Activated T-helper 1 cell treated with anti-CD3 and anti-CD28 coated beads, Interleukin-2, amount 50 U/mL, for 16 hours (primary cell): ENCODE measurements at places on chromosomes 12 and 14.
A peak's percentile ranks its signal among the peaks of the same experiment; 100 is the strongest.

GRCh38 chr12:9797722-9798619 lies 29.3 kb upstream of the KLRF1 start:
- DNase-seq: peak; percentile 39

GRCh38 chr12:127063339-127064072 lies 1203.5 kb upstream of the TMEM132C start:
- DNase-seq: no peak

- no peak for DNase-seq
These were observed 22.9 kb downstream of the SYNE3 start for GRCh38 chr14:95493503-95493902.

DNA sequence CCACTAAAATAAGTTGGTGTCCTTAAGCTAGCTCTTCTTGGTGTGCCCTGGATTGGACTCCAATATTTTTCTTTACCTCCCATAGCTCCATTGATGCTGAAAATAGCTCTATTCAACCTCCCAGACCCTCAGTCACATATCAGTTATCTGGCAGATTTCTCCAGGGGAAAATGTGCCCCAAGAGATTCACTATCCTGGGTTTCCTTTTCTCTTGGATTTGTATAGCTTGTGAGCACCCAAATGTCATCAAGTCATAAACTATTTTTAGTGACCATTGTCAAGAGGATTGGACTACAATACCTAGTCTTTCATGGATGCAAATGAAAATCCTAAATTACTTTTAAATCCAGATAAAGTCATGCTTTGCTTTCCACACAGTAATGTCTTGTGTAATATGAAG lies 339.6 kb upstream of the FOXG1 start:
- DNase-seq: no peak

- DNase-seq: no peak
These were observed 305.8 kb downstream of the RGS6 start for GRCh38 chr14:72237722-72238666.

GRCh38 chr12:131005161-131006035 lies 51.7 kb downstream of the ADGRD1 start:
- DNase-seq: no peak

- DNase-seq: no peak
These were observed 26.8 kb upstream of the BDKRB2 start for GRCh38 chr14:96177766-96178375.

DNA sequence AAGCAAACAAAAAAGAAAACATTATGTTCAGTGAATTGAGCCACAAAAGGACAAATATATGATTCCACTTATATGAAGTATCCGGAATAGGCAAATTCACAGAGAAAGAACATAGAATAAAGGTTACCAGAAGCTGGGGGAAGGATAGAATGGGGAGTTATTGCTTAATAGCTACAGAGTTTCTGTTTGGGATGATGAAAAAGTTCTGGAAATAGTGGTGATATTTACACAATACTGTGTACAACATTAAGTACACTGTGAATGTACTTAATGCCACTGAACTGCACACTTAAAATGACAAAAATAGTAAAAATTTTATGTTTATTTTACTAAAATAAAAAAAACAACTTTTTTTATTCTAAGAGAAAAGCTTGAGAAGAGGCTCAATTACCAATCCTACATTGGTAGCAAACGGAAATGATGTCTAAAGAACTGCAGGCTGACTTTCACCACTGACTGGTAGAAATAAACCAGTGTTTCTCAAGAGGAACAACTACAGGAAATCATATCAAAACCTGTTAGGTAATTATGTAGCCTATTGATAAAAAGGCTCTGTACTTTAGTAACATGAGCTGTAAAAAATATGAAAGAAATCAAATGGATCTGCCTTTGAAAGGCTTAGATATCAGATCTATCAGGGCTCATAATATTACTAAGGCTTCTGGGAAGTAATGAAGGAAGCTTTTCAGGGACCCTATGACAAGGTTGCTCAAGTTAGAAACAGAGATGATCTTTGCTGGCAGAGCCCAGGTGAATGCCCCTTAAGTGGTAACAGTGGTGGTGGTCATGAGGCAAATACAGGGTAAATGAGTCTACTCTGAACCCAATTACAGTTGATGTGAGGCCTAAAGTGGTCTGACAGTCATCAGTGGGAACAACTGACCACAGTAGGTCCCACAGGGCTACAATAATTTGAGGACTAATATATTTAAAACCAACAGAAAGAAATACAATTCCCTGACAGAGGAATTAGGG lies 41.3 kb downstream of the BAZ1A start:
- DNase-seq: no peak

DNA sequence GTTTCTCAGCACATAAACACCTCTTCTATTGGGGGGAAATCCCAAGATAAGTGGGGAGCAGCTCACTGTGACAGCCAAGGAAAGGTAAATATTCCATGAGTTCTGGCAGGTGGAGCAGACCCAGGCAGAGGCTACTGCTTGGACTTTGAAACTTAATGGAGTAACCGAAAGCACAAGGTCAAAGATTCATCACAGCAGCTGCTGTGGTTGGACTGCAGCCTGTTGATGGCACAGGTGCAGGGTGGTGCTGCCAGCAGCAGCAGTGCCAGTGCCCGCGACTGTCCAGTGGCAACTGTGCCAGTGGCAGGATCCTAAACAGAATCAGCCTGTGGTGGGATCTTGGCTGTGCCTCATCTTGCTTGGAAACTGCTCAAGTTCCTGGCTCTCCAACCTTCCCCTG lies 81.4 kb upstream of the ARID2 start:
- DNase-seq: no peak

GRCh38 chr12:39873065-39873464 lies 232.8 kb downstream of the SLC2A13 start:
- DNase-seq: no peak

GRCh38 chr12:105574056-105574715 lies 243.7 kb downstream of the C12orf75 start:
- DNase-seq: no peak

- DNase-seq: no peak
These were observed 2.0 kb downstream of the SIX1 start for GRCh38 chr14:60647081-60647836.

- no peak for DNase-seq
These were observed at the start of gene OR6C3 for GRCh38 chr12:55330446-55330845. OR6C3 (plus strand) TSS chr12:55330746; CDS start chr12:55331701, 955 bp downstream.

- DNase-seq: no peak
These were observed 179.2 kb upstream of the RTL1 start for GRCh38 chr14:101082436-101083384.

DNA sequence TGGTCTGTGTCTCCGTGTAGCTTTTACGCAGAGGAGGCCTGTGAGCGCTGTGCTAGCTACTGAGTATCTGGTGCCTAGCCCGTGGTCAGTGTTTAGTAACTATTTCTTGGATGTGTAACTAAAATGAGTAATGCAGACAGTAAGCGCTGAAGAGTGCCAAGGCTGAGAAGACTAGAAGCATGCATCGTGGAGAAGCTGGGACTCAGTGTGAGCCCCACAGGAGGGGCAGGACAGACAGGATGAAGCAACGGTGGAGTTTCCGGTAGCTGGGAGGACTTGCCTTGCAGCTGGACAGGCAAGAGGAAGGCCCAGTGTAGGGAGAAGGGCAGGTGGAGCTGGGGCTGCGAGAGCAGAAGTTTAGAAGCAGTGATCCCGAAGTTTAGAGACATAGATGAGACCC lies 233.4 kb upstream of the FKBP4 start:
- DNase-seq: no peak

GRCh38 chr14:68848253-68848652 lies 55.4 kb upstream of the ZFP36L1 start:
- no peak for DNase-seq

- no peak for DNase-seq
These were observed 319.7 kb downstream of the MED13L start for GRCh38 chr12:115957686-115958290.

DNA sequence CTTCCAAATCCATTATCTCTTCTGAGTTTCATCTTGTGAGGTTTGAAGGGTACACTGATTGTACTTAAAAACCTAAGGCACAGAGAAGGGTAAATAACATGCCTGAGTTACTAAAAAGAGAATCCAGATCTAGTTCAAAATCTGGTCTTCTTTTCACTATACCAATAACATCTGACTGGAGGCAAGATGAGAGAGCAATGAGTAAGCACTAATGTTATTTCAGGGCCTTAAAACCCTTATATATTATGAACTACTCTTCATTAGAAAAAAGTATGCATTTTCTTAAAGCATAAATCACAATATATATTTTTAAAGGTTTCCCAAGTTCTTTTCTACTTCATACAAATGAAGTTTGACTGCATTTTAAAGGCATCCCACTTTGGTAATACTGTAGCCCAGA lies 60.2 kb downstream of the GXYLT1 start:
- no peak for DNase-seq

DNA sequence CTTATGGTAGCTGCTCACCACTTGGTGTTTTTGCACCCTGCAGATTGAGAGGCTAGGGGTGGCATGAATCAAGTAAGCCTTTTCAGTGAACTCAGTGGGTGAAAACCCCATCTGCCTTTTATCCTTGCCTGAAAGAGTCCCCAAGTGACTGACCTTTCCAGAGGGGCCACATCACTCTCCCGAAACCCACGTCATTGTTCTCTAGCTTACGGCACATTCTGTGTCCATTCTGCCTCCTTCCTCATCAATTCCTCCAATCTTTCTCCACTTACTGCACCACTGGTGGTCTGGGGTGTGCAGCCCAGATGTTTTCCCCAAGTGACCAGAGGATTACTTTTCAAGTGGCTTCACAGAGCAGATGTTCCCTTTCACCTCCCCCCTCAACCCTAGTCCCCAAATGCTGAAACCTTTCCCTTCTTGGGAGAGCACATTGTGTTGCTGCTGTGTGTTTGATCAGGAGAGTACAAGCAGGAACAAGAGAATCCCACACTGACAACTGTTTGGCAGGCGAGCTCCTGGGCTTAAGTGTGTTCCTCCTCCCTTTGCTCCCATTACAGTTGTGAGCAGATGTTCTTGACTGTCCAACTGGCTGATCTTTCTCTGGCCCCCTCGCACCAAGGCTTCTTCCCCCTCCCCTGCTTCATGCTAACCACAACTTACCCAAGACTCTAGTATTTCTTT lies 138.0 kb upstream of the IGF1 start:
- no peak for DNase-seq

- no peak for DNase-seq
These were observed 184.7 kb upstream of the KITLG start for GRCh38 chr12:88764781-88765480.
